ENCODE measurements at places on chromosomes 13 and 19. TPM values are rescaled to one million over a fixed set of nuclear protein-coding genes. Genes with fewer than 3 reads are reported as not detected.

GRCh38 chr19:11578258-11579142 lies 1.1 kb upstream of the ACP5 start:
- no peak for DNase-seq

- DNase-seq: no peak
Measured at GRCh38 chr19:10420444-10421239, at the start of gene PDE4A. Gene PDE4A, plus strand, starts transcription at chr19:10420538. Its CDS starts 227 bp downstream, at chr19:10420765.

DNA sequence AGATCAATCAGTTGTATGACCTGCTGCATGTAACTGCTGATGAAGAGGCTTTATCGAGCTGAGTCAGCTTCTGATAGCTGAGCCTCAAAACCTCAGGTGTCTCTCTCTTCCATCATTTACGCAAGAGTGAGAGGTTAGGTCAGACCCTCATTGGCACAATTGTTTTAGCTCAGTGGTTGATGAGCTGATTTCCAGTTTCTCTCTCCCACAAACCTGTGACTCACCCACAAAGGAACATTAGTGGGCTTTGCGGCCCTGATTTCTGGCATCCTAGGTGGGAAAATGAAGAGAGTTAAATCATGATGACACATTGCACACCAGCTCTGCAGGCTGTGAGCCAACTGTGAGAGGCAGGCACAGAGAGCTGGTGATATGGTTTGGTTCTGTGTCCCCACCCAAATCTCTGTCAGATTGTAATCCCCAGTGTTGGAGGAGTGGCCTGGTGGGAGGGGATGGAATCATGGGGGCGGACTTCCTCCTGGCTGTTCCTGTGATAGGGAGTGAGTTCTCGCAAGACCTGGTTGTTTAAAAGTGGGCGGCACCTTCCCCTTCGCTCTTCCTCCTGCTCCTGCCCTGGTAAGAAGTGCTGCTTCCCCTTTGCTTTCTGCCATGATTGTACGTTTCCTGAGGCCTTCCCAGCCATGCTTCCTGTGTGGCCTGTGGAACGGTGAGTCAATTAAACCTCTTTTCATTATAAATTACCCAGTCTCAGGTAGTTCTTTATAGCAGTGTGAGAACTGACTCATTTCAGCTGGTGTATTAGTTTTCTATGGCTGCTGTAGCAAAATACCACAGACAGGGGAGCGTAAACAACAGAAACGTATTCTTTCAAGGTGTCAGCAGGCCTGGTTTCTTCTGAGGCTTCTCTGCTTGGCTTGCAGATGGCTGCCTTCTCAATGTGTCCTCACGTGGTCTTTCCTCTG lies 33.5 kb upstream of the TMTC4 start:
- no peak for DNase-seq

- no peak for DNase-seq
Measured at GRCh38 chr13:60150538-60150937, 13.2 kb downstream of the DIAPH3 start.

DNA sequence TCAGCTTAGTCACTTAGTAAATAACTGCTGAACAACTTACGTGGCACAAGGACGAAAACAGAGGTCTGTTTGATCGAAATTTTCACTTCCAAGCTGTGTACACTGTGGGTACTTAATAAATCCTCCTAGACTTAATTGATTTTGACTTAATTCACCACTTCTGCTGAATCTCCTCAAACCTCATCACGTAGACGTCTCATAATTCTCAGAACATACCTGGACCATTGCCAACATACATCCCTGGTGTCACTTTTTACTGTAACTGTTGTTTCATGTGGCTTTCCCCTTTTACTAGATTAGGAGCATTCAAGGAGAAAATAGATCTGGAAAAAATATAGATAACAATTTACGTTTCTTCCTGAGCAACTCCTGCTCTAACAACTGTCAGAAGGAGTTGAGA lies 105.0 kb downstream of the MBNL2 start:
- no peak for DNase-seq

DNA sequence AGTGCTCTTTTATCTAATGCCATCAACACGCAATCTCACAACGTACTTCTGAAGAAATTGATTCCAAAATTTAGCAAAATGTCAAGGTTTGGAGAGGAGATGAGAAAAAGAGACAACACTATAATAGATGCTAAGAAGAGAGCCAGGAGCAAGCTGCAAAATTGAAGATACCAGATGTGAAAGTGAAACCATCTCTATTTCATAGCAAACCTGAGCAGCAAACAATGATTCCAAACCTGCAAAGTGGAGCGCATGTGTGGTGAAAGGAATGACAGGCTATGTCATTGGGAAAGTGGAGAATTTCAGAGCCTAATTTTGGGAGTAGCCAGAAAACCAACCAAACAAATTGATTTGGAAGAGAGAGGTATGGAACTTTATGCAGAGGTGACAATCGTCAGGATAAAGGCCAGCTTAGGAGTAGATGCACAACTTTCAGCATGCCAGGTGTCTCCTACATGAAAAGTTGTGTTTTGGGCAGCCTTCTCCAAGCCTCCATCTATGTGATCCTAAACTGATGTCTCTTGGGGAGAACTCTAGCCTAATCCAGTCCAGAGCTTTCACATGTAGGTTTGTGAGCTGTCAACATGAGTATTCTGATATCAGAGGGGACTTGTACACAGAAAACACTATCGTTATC lies 158.4 kb upstream of the FNDC3A start:
- no peak for DNase-seq

DNA sequence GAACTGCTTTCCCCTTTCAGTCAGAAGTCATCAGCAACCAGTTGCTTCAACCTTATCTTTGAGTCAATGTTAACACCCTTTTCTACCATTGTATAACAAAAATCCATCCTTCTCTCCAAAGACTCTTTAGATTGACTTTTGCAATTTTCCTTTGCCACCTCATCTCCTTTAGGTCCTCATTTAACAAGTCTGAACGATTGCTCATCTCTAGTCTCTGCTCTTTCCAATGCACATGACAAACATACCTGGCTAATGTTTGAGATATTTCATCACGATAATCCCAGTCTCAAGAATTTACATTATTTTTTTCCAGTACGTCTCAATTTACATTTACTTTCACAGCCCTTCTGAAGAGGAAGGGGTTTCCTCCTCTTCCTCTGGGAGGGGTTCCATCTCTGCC lies 127.5 kb downstream of the KLF12 start:
- no peak for DNase-seq

DNA sequence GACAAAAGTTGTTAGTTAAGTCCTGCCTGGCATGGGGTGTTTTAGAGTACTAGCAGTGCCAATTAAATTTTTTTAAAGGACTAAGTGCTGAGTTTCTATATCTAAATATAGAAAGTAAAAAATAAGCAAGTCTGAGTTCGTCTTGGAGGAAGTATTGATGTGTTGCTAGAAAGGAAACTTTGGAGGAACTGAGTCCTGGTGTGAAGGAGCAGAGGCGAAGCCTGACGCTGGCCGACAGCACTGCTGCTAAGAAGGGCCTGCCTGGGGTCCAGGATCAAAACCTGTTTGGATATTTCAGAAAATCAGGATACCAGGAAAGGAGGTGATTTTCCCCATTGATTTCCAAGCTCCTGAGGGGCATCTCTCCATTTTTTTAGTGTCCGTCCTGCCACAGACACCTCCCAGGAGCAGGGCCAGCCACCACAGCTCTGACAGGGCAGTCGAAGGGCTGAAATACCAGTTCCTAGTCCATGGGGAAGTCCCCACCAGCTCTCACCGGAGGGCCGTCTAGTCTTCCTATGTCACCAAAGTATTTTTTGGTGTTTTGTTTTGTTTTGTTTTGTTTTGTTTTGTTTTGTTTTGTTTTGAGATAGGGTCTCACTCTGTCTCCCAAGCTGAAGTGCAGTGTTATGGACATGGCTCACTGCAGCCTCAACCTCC lies 38.2 kb upstream of the NPAS1 start:
- no peak for DNase-seq

DNA sequence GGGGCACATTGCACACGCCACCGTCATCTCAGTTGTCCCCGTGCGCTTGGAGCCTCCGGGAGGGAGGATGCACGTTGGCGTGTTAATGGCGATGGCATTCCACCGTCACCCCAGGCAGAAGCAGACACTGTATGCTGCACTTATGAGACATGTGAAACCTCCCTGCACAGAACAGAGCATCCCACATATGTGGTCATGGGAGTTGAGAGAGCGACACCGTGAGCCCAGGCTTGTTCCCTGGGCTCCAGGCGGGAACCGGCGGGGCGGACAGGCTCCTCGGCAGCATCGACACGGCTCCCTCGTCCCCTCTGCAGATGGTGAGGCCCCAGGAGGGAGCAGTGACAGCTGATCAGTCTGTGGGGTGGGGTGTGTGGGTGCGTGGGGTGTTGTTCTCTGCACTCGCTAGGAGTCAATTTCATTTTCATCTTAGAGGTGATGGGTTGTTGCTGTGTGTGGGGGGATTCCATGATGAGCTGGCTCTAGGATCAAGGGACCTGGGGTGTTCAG lies 40.4 kb downstream of the CRTC1 start:
- DNase-seq: no peak

GRCh38 chr19:24140099-24140498 lies 53.1 kb downstream of the ZNF254 start:
- DNase-seq: no peak

GRCh38 chr19:43726736-43727592 lies 11.1 kb downstream of the IRGC start:
- no peak for DNase-seq

DNA sequence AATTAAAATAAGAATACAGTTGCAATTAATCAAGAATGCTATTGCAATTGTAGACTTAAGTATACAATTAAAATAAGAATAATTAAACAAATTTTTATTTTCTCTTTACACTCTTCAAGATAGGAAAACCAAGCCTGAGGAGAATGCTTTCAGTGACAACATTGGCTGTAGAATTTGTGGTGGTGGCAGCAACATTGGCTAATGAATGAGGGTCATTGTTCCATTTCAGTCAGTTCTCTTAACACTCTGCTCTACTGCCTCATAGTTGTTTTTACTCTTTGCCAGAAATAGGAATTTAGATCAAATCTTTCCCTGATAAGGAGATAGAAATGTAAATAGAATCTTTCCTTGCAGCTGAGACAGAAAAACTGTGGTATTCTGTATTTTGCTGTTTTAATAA lies 391.6 kb downstream of the PCDH20 start:
- no peak for DNase-seq

ADAT3 gene
- polyA plus RNA-seq: 1.1 TPM

MAST1 gene
- polyA plus RNA-seq: 0.36 TPM

TSHZ3 gene
- not detected for polyA plus RNA-seq

SOHLH2 gene
- not detected for polyA plus RNA-seq

Measured in muscle of arm (tissue), 14 donors.